ENCODE measurements at places on chromosomes 7 and 10.

GRCh38 chr7:92340016-92340415, 94.2 kb downstream of the ANKIB1 start:
- DNase-seq: no peak

DNA sequence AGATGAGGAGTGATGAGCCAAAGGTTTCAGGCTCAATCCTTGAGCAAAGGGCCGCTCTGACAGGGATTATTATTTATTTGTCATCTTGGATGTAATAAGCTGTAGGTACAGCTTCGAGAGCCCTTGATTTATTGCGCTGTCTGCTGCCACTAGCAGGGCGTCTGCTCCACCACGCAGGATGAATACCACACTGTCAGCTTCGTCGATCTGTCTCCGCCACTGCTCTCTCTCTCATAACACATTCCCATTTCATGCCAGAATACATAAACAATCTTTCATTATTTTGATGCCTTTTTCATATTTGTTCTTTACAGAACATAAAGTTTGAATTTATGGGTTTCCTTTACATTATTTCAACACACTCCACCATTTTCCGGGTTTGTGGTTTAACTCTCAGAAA, 276.6 kb downstream of the LRMDA start:
- DNase-seq: no peak

GRCh38 chr7:91565499-91566401, 301.5 kb downstream of the FZD1 start:
- DNase-seq: peak; percentile 29

DNA sequence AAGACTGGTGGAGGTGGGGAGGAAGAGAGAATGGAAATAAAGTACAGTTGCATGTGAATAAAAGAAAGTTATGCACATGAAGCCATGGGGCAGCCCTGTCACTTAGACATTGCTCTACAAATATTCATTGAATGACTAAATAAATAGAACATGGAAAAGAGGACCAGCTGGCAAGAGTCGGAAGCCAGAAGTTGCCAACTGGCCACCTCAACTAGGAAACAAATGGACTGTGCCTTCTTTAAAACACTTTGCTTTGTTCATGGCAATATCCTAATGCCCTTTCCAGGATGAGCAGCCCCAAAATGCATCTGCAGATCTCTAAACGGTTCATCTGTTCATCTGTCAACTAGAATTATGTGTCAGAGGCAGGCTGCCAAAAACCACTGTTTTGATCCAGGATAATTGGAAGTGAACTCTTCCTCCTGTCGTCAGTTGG, 157.3 kb downstream of the NOC3L start:
- DNase-seq: no peak

- no peak for DNase-seq
Measured at GRCh38 chr7:32158751-32159745, 88.8 kb upstream of the PDE1C start.

GRCh38 chr7:4645246-4645645, 36.8 kb upstream of the FOXK1 start:
- DNase-seq: no peak

DNA sequence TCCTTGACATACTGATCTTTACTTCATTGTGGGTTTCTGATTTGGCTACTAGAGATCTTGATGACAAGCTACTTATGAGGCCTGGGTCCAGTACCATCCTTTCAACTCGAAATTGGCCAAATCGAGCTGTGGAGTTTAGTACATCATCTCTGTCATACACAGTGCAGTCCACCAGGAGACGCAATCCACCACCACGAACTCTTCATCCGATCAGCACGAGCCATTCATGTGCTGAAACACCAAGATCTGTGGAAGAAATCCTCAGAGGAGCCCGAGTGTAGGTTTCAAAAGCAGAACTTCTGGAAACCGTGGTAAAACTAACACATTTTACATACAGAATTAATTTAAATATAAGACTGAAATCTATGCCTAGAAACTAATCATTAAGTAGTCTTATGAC, 14.2 kb downstream of the DNAJC9 start:
- DNase-seq: no peak

GRCh38 chr7:93728292-93728691, 153.8 kb upstream of the CALCR start:
- DNase-seq: no peak

GRCh38 chr7:44195889-44196288, 4.9 kb upstream of the YKT6 start:
- no peak for DNase-seq

DNA sequence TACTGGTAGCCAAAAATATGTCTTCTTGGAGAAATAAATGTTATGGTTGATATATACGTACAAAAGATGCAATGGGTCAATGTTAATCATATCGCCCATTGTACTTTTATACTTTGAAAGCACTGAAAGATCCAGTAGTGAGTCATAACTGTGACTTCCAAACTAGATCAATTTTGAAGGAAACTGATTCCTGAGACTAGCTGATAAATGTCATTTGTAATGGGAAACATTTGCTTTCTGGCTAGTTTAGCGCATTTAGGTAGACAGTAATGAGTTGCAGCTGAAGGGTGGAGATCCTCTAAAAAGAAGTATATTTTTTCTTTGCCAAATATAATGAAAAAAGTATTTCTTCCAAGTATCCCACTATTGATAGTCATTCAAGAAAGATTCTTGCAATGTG, 53.5 kb upstream of the ARHGAP21 start:
- no peak for DNase-seq

DNA sequence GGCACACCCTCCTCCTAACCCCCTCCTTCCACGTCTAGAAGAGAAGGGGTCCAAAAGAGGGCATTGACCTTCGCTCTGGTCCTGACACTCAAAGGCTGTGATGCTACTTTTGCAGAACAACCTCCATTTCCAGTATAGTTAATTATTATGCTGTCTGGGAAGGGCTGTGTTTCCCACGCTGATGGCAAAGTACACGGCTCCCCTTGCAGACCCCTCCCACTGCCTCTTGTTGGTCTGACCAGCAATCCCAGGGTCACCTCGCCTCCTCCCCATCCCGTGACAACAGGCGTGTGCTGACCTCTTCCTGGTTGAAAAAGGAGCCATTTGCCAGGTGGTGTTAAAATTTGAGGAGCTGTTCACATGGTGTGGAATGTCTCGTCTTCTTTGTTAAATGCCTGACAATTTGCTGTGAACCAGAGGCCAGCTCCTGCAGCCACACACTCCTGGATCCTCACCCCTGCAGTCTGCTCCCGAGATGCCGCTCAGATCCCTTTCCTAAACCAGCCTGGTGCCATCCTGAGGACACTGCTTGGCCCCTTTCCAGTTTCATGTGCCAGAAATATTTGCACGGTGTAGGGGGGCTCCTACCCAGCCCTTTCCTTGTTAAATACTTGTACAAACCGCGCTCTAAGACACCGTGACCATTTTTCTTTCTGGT, 321.7 kb downstream of the WDR37 start:
- DNase-seq: no peak

- DNase-seq: no peak
Measured at GRCh38 chr10:58980826-58981415, 195.5 kb upstream of the PHYHIPL start.

- DNase-seq: no peak
Measured at GRCh38 chr7:88115258-88115796, 104.5 kb downstream of the SRI start.

DNA sequence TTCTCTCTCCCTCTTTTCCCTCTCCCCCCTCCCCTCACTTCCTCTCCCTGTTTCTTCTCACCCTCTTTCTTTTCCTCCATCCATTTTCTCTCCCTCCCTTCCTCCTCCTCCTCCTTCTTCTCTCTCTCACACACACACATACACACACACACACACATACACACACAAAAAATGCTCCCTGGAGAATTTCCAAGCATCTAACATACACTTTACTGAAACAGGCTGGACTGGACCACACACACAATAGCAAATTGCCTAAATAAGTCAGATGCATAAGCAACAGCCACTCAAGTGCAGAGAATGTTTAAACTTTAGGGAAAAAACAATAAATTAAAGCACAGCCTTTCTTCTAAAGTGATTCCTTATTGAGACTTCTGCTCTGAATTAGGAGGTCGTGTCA, 267.7 kb downstream of the FGFR2 start:
- no peak for DNase-seq

DNA sequence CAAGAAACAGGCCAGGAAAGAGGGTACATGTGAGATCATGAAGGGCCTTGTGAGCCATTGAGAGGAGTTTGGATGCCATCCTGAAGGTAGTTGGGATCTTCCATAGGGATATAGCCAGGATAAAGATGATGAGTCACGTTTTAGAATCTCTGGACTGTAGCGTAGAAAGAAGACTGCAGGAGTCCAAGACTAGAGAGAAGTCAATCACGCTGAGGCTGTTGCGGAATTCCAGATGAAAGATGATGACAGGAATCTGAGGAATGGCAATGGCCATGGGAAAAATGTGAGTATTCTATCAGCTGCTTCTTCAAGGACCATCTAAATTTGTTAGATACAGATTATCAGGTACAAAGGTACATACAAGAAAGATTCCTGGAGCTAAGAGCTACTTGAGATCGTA, 711.3 kb downstream of the GRM8 start:
- DNase-seq: no peak

DNA sequence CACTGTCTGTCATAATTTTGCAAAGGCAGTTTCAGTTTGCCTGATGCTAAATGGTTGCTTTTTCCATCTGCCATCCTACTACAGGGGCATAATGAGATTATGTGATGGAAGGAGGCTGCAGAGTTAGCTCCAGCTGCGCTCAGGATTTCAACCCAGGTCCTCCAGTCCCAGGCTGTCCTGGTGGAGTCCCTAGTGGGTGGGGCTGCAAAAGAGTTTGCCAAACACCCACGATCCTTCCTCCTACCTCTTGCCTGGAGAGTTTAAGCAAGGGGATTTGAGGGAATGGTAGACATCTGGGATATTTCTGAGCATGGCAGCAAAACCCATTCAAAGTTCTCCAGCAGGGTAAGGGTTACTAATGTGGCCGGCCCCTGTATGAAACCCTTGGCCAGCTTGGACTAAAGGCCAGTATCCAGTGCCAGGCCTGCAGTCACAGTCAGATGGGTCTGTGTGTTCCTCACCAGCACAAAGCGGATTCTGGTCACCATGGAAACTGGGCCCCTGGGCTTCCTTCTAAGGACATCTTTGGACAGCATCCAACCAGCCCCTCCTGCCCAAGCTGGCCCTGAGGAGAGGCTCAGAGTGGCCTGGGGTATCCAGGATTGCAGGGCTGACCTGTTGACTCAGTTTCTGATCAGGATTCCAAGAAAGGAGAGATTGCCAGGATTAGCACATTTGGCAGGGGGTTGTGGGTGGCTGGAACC, 42.7 kb upstream of the CHST3 start:
- no peak for DNase-seq

GRCh38 chr10:111716032-111716431, 467.5 kb downstream of the GPAM start:
- no peak for DNase-seq

- no peak for DNase-seq
Measured at GRCh38 chr7:91353848-91354247, 89.6 kb downstream of the FZD1 start.

- DNase-seq: no peak
Measured at GRCh38 chr10:3853547-3854303, 68.7 kb upstream of the KLF6 start.

- no peak for DNase-seq
Measured at GRCh38 chr7:24417526-24418120, 133.6 kb downstream of the NPY start.

- DNase-seq: no peak
Measured at GRCh38 chr7:22563621-22564241, 63.7 kb upstream of the STEAP1B start.

- no peak for DNase-seq
Measured at GRCh38 chr10:11682851-11683250, 59.3 kb upstream of the ECHDC3 start.

GRCh38 chr10:42973411-42973810, 103.5 kb upstream of the RET start:
- DNase-seq: no peak

GRCh38 chr7:20183086-20183485, 34.1 kb downstream of the MACC1 start:
- no peak for DNase-seq

DNA sequence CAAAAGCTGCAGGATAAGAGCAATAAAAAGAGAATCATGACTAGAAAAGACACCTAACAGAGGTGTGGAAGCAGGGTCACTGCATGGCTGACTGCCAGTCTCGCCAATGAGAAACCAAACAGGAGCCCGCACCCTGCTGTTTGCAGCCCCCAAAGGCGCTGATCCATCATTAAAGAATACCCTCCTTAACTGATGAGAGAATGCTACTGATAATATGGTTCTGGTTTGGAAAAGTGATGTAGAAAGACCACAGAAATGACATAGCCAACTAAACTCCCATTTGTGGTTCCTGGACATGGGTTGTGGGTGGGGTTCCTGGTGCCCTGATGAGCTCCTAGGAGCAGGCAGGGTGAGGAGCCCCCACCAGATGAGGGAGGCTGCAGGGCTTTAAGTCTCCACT, 207.4 kb downstream of the TNS3 start:
- DNase-seq: no peak

- no peak for DNase-seq
Measured at GRCh38 chr7:114264023-114264422, 150.6 kb upstream of the FOXP2 start.

- DNase-seq: no peak
Measured at GRCh38 chr10:69382382-69383117, 34.2 kb downstream of the TACR2 start.

GRCh38 chr10:132836248-132836831, 50.4 kb upstream of the NKX6-2 start:
- DNase-seq: no peak

DNA sequence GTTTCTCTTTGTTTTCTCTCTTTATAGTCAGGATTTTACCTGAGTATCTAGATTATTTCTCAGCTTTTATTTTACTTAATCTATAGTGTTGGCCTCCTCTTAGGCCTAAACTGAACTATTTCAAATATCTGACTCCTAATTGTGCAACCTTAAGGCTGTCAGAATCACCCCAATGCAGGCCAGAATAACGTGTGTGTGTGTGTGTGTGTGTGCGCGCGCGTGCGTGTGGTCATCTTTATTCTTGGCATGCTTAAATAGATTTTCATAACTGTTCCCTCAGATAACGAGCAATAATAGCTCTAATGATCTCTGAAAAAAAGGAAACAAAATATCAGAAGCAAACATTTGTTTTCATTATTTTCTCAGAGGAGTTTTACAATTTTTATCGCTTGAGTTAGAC, 92.4 kb downstream of the PCDH15 start:
- DNase-seq: no peak

DNA sequence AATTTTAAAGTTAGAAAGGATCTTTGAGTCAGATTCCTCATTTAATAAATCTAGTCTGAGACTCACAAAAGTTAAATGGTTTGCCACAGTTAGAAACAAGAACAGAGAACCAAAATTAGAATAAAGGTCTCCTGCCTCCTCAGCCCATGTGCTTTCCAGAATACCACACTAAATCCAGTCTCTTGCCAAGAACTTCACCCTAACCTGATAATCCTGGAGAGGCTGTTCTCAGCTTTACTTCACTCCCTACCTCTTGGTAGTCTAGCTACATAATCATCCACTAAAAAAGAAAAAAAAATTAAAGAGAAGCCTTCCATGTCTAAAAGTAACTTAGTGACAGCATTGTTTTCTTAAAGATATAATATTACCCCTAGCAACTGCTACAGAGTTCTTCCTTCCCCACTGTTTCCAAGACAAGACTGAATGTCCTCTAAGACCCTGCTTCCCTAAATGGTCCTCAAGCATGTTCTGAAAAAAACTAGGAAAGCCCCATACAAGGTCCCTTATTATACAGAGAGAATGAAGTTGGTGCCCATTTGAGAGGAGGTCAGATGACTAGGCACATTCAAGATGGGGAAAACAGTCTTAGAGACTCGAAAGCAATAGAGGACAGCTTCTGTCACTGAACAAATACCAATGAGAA, 56.8 kb downstream of the ZNF438 start:
- DNase-seq: no peak

- DNase-seq: no peak
Measured at GRCh38 chr7:42217053-42217452, 20.0 kb downstream of the GLI3 start.

Measured in smooth muscle cell of the brain vasculature (primary cell).